Right atrium auricular region (tissue), 2 donors: ENCODE measurements at places on chromosomes 1 and 21.

DNA sequence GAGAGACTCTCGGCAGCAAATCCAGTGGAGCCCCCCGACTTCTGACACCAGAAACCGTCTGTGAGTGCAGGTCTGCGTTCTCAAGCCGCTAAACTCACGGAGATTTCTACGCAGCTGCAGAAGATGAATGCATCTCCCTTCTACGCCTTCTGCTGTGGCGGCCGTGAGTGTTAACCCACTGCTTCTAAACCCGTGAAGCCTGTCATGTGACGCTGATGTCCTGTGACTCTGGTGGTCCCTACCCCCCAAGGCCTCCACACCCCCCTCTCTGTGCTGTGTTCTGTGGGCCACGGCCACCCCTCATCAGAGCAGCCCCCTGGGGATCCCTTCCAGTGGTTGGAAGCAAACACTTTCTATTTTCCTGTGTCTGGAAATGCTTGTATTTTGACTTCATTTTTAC lies 33.9 kb upstream of the COL18A1 start:
- DNase-seq: no peak

GRCh38 chr21:35465741-35466140 lies 416.6 kb upstream of the RUNX1 start:
- no peak for DNase-seq

GRCh38 chr1:227489572-227489971 lies 73.8 kb upstream of the ZNF678 start:
- no peak for DNase-seq

- no peak for DNase-seq
Measured at GRCh38 chr1:5755552-5756125, 236.6 kb downstream of the NPHP4 start.

- DNase-seq: no peak
Measured at GRCh38 chr1:229972600-229973296, 94.3 kb upstream of the GALNT2 start.

DNA sequence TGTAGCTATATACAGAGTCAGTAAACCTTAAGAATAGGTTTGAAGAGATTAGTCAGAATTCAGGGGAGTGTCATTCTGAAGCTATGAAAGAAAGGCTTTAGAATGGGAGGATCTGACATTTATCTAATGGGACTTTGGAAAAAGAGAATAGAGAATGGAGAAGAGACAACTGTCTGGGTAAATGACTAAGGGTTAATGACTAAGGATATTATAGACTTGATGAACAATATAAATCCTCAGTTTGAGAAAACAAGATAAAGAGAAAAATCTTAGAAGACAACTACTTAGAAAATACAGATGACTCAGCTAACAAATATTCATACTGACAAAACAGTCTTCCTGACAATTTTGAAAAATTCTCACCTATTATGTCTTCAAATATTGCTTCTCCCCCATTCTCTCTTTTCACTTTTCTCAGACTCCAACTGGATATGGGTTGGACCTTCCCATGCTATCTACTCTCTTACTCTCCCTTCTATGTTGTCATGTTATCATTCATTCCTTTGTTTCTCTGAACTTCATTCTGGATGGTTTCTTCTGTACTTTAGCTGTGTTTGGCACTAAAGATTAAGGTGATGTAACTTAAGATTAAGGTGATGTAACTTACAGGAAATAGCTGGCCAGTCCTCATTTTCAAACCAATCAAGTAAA lies 20.4 kb downstream of the SLC16A1 start:
- no peak for DNase-seq
